Suprapubic skin (tissue), 4 donors: ENCODE measurements at places on chromosomes 12 and 14. TPM values are rescaled to one million over a fixed set of nuclear protein-coding genes. Genes with fewer than 3 reads are reported as not detected.

- DNase-seq: no peak
Observed at GRCh38 chr14:61281948-61282275, 774 bp upstream of the TMEM30B start.

DNA sequence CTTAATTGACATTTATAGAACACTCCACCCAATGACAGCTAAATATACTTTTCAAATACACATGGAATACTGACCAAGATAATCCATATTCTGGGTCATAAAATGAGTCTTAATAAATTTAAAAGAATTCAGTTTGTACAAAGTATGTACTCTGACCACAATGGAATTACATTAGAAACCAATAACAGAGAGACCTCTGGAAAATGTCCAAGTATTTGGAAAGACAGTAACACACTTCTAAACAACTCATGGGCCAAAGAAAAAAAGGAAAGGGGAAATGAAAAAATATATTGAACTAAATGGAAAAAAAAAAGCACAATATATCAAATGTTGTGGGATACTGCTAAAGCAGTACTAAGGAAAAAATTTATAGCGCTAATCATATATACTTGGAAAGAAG is 52.0 kb downstream of the CRACR2A start:
- DNase-seq: no peak

- no peak for DNase-seq
Observed at GRCh38 chr12:180445-180844, 33.5 kb downstream of the SLC6A12 start.

DNA sequence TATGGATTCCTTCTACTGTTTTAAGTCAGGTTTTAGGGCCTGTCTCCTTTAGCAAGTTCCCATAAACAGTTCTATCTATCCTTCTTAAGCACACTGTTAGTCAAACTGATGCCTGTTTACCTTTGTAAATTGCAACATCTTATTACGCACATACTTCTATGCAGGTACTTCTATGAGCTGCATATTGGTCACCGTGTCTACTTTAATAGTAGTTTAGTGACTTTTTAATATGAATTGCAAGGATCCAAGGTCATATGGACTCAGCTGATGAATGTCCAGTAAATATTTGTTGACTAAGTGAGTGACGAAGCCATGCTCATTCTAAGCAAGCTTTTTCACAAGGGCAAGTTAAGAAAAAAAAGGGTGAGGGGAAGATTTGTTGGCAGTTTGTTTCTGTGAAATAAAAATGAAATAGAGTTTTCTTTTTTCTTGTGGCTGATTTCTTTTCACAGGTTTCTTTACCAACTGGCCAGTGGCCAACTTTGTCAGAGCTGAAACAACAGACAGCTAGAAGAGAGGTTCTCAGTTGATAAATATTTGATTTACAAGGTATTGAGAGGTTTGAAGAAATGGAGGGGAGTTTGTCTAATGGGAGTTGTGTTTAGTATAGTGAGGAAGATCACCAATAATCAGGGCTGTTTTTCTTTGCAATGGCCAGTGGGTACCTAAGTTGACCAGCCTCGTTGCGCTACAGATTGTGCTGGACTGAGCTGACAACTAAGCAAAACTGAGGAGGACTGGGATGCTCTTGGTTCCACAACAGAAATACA is 141.1 kb downstream of the SLC15A5 start:
- DNase-seq: no peak

DNA sequence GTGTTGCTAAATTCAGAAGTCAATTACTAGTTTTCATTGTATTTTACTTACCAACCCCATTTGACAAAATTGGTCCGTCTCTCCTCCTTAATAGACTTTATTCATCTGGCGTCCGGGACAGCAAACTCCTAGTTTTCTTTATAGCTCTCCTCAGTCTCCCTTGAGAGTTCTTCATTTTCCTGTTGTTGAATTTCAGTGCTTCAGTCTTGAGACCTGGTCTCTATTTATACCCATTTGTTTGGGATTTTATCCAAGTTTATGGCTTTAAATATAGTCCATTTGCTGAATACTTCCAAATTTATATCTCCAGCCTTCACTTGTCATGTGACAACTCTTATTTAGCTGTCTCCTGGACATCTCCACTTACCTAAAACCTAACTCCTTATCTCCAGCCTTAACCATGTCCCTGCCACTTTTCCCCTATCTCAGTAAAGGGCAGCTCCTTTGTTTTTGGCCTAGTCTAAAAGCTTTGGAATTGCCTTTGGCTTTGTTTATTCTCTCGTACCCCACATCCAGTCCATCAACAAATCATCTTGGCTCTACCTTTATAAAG is 23.5 kb downstream of the KTN1 start:
- no peak for DNase-seq

GARIN6 gene
- total RNA-seq: not detected

MANSC4 gene
- total RNA-seq: not detected

CLEC9A gene
- total RNA-seq: not detected
